Activated CD4-positive, alpha-beta T cell treated with anti-CD3 and anti-CD28 coated beads, Interleukin-2, amount 50 U/mL, for 16 hours (primary cell): ENCODE measurements at places on chromosomes 6 and 20.

DNA sequence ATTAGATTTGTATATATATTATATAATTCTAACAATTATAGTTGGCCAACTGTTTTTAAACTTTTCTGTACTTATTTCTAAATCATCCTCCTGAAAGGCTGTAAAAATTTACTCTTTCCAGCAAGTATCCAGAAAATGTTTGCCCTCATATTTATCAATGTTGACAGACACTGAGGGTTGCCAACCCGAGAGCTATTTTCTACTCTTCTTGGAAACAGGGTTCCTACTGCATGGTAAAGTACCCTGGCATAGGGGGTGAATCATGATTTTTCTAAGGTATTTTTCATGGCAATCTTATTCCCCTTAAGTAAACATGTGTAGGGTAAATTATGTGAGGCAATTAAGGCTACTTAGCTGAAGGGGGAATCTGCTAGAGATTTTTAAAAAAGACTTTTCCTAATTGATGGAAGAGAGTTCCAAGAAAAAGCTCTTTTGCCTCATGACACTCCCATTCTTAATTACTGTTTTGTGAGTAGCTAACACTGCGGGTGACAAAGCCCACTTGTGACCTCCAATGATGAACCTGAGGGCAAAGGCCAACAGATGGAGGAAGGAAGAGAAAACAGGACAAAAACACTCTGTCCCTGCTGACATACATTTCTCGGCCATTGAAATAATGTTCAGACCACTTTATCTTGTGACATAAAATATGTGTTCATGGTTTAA is 37.9 kb downstream of the GPX5 start:
- no peak for DNase-seq

- no peak for DNase-seq
These were observed 57.6 kb downstream of the SUN5 start for GRCh38 chr20:32946629-32947028.

GRCh38 chr6:52650941-52651340 is 20.0 kb upstream of the TMEM14A start:
- no peak for DNase-seq

DNA sequence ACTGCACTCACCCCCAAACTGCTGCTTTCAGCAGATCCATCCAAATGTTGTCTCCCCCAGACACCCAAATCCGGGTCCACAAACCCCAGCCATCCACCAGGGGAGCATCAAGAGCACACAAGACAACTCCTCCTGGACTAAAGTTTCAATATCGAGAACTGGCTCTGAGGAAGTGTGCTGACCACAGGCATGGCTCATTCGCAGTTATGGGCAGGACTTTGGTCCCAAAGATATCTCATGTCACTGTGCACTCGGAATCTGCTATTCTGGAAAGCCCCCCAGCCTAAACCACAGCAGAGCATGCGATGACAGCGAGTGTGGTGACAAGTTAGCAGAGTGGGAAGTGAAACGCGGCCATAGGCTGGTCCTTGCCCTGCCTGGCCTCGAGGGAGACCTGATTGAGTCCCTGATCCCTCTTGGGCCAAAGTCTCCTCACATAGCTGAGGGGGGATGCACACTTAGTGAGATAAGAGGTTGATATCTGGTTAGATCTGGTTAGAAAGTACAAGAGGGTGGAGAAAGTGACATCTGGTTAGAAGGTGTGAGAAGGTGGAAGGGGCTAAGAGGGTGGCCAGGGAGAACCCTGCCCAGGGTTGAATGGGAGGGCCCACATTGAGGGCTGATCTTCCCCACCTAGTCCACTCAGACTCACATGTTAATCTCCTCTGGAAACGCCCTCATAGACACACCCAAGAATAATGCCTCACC is 149.7 kb downstream of the MRPL14 start:
- no peak for DNase-seq

- no peak for DNase-seq
These were observed 5.2 kb downstream of the TTLL9 start for GRCh38 chr20:31875671-31876070.

DNA sequence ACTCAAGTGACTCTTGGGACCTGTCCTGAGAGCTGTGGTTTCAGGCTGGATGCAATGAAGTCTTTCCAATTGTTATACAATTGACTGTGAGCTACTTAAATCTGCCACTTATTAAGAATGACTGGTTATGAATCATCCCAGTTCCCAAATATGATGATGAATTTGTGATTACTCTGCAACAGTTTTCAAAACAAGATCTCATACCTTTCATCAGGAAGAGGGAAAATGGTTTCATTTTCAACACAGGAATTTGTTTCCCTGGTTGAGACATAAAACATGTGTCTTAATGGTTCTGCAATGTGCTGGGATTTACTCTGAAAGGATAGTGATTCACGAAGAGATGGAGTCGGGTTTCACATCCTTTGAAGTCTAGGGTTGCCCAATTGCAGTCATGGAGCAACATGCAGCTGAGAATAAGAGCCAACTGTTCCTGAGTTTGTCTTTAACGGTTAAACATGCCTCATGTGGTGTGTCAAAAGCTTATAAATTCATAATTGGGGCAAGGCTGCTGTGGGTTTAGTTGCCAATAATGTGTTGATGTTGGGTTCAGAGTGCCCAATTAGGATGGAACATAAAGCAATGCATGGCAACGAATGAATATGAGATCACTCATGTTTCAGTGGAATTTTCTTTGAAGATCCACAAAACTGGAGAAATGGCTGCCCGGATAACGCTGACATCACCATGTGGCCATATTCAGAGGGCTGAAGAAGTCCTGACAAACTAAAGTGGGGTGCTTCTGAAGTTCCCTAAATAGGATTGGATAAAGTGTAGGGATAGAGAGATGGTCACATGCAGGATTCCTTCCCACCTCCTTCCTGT is 41.0 kb downstream of the CYP24A1 start:
- DNase-seq = no peak

DNA sequence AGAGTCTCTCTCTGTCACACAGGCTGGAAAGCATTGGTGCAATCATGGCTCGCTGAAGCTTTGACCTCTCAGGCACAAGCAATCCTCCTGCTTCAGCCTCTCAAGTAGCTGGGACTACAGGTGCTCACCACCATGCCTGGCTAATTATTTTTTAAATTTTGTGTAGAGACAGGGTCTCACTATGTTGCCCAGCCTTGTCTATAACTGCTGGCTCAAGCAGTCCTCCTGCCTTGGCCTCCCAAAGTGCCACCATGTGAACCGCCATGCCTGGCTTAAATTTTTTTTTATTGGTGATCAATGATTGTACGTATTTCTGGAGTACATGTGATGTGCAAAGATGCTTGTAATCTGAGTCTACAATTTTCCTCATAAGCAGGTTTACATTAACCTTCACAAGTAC is 54.8 kb downstream of the THBS2 start:
- no peak for DNase-seq

GRCh38 chr6:100103931-100104330 is 109.9 kb upstream of the MCHR2 start:
- DNase-seq = no peak

- DNase-seq = no peak
These were observed 301.7 kb upstream of the ZFP64 start for GRCh38 chr20:52493171-52493721.

- DNase-seq = no peak
These were observed 20.3 kb upstream of the SLA2 start for GRCh38 chr20:36666181-36666740.

GRCh38 chr6:6971369-6971768 is 136.4 kb upstream of the RREB1 start:
- no peak for DNase-seq

GRCh38 chr6:152096863-152097496 is 289.5 kb downstream of the ESR1 start:
- no peak for DNase-seq

DNA sequence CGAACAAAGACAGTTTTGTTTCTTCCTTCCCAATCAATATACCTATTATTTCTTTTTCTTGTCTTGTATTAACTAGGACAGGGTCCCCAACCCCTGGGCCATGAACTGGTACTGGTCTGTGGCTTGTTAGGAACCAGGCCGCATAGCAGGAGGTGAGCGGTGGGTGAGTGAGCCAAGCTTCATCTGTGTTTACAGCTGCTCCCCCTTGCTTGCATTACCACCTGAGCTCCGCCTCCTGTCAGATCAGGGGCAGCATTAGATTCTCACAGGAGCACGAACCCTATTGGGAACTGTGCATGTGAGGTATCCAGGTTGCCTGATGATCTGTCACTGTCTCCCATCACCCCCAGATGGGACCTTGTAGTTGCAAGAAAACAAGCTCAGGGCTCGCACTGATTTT is 151.9 kb downstream of the CDKAL1 start:
- DNase-seq = no peak

GRCh38 chr20:1802385-1803060 is 92.7 kb upstream of the SIRPA start:
- DNase-seq = peak; percentile 16

DNA sequence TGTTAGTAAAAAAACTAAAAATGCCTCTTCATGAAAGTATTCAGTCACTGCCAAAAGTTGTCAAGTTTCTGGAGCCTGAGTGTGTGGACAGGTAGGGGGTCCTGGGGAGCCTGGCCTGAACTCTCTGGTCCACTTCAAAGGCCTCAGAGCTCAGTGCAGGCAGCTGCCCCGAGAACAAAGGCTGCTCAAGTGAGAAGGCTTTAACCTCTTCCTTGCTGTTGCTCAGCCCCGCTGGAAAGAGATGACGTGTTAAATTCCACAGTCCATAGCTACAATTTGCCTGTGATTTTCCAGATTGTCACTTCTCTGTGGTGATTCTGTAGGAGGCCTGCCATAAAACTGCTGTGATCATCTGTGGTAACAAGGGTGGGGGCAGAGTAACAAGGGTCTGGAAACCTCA is 96.9 kb downstream of the FAM120B start:
- no peak for DNase-seq

DNA sequence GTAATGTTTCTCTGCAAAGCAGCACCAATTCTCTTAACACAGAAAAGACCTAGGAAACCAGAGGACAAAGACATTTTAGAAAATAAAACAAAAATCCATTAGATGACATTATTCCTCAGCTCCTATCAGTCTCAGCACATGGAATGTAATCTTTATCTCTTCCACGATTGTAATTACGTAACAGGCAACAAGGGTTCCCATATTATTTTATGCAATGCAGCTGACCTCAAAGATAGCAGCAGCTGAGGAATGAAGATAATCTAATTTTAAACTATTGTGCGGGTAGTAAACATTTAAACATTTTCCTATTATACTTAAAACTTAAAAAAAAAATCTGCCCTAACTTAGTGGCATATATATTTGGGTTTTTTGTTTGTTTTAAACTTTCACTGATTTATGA is 33.0 kb upstream of the PTCHD4 start:
- DNase-seq = no peak

DNA sequence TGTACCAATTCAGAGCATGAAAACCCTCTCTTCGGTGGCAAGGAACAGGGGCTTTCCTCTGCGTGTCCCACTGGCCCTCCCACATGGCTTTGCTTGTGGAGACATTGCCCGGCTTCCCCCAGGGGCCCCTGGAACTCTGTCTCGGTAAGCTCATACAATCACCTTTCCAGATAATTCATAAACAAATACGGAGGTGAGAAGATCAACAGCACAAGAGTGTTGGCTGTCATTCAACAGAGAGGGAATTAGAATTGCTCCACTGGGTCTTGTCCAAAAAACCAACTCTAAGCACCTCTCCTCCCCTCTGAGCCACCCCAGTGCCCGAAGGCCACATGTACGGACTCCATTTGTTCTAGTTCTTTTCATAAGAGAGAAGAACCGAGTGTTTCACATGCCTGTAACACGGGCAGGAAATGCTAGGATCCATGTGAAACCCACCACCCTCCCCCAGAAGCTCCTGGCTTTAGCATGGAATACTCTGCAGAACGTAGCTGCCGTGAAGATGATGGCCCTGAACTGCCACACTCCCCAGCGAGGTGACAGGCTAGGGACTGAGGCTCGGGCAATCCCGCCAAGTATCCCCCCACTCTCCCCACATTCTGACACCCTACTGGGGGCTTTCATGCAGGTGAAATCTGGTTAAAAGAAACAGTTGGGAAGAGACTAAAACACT is 24.6 kb upstream of the FOXC1 start:
- DNase-seq = no peak

DNA sequence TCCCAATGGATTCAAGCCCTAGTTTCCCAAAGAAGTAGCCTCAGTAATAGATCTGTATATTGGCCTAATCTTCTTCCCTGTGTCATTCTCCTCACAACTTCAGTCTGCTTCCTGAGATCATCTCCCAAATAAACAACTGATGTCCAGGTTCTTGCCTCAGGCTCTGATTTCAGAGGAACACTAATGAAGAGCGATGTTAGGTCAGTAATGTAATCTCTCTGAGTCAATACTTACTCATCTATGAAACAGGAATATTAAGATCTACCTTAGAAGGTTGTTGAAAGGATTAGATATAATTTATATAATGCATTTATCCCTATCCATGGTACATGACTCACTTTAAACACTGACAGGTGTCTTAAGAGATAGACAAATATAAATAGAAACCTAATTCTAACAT is 246.0 kb upstream of the FLRT3 start:
- DNase-seq = no peak

DNA sequence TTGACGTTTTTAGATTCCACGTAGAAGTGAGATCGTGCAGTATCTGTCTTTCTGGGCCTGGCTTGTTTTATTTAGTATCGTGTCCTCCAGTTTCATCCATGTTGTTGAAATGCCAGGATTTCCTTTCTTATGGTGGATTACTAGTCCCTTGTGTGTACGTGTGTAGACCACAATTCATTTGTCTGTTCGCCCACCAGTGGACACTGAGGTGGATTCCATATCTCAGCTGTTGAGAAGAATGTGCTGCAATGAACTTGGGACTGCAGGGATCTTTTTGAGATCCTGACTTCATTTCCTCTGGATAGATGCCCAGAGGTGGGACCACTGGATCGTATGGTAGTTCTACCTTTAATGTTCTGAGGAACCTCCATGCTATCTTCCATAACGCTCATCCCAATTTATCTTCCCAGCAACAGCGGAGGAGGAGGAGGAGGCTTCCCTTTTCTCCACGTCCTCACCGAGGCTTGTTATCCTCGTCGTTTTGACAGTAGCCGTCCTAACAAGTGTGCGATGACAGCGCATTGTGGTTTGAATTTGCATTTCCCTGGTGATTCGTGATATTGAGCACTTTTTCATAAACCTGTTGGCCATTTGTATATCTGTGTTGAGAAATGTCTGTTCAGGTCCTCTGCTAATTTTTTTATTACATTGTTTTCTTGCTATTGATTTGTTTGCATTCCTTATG is 62.4 kb downstream of the CDH4 start:
- no peak for DNase-seq

DNA sequence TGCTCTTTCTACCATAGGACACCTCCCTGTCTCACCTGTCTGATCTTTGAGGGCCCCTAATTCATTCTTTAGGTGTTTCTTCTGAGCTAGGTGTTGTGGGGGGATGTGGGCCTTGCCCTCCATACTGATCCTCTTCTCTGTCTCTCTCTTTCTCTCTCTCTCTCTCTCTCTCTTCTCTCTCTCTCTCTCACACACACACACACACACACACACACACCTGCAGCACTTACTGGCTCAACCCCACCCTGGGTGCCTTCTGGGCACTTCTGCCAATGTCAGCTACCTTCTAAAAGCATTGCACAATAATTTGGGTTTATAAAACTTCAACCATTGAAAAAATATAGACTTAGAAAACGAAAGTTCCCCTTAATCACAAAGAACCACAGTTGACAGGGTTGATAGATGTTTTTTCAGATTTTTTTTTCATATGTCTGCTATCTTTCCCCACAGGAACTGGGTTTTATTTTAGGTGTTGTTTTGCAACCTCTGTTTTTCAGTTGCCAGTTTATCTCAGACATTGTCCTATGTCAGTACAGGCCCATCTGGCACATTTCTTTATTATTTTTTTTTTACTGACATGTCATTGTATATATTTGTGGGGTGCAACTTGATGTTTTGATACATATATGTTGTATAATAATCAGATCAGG is 28.1 kb downstream of the PKIG start:
- no peak for DNase-seq
